ENCODE measurements at places on chromosomes 16 and 17.

DNA sequence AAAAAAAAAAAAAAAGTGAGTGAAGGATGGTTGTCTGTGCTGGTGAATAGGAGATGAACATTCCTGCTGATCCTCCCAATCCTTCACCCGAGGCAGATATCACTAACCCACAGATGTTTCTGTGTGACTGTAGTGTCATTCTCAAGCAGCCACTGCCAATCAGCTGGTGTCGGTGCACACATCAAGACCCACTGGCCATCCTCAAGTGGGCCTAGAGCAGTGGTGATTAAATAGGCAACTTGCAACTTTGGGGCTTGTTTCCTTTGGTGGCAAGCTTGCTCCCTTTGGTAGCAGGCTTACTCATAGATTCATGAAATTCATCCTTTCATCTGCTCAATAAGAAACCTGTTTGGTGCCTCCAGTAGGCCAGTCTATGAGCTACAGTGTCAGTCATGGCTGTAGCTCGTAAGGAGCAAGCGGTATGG is 51.1 kb upstream of the LGALS9 start:
- DNase-seq = no peak

- DNase-seq = no peak
These were observed 48.4 kb upstream of the SKAP1 start for GRCh38 chr17:48478224-48479013.

DNA sequence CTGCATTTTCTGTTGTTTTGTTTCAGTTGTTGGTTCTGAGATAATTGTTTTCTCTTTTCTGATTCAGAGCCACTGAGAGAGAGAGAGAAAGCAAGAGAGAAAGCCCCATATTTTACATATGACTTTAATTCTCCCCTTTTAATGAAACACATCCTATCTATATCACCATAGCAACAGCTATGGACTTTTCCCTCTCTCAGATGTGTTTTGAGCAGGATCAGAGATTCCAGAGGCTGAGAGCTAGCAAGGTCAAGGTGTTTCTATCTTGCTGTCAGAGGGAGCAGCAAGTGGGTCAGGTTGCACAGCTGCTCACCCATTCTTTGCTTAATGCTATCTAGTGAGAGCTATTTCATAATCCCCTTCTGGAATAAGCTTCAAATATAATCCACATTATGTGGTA is 415.9 kb downstream of the CA10 start:
- no peak for DNase-seq

DNA sequence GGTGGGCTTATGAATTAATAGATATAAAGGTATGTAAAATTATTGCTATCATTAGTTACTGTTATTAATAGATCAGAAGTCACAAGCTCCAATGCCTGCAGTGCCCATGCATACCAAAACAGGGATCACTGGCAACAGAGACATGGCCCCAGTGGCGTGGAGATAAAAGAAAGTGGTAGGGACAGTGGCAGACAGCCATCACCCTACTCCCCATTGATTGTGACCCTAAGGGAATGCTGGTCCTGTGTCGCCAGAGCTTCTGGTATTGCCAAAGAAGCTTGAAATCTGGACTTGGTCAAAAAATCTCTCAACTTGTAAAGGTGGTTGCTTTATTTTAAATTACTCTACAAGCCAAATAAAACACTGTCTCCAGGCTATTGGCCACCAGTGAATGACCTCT is 279.1 kb downstream of the IRX3 start:
- no peak for DNase-seq

GRCh38 chr16:72015124-72015523 is 6.6 kb downstream of the DHODH start:
- DNase-seq = no peak

GRCh38 chr17:50186661-50187393 is 14.6 kb downstream of the COL1A1 start:
- DNase-seq = no peak

DNA sequence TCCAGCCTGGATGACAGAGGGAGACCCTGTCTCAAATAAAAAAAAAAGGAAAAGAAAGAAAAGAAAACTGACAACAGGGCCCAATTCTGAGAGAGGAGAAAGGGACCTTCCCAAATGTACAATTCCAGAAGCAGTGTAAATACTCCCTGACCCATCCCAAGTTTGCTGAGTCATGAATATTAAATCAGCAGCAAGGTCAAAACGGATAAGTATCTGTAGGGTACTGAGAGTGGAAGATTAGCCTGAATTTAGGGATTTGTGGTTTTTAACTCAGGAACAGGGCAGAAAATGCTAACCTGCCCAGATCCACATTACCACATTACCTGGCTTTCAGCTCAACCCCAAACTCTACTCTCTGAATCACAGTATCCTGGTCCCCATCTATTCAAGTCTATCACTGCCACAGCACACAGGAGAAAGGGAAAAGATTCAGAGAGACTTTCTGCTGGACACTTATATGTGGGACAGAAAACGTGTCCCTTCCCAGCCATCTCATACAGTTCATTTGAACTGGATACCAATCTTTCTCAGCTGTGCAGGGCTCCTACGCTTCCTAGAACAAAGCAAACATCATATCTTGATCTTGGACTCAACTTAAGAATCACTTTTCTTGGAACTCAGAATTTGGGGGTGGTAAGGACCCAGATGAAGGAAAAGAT is 2.9 kb downstream of the FXR2 start:
- DNase-seq = no peak

GRCh38 chr16:86249631-86250030 is 260.7 kb upstream of the FOXF1 start:
- DNase-seq = no peak

DNA sequence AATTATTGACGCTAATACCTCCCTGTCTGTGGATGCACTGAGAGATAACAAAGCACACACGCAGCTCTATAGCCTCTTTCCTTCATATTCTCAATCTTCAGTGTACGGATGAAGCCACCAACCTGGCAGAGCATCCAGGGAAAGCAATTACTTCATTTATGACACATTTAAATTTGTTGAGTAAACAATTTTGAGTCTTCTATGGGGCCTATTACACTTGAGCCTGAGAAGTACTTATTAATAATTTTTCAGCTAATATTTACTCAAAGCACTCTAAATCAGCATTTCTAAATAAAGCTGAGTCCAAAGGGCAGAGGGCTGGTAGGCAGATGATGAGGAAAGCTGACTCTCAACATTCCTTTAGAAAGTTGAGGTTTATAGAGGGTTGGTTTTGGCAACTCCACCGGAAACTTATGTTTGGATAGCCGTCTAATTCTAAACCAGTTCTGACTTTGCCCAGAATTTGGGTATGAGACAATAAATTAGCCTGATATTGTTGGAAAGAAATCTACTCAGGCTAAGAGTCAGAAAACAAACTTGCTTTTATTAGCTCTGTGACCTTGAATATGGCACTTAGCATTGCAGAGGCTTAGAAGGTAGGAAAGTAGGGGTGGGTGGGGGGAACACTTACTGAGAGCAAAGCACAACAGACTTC is 643.5 kb downstream of the CDH11 start:
- DNase-seq = peak; percentile 12

DNA sequence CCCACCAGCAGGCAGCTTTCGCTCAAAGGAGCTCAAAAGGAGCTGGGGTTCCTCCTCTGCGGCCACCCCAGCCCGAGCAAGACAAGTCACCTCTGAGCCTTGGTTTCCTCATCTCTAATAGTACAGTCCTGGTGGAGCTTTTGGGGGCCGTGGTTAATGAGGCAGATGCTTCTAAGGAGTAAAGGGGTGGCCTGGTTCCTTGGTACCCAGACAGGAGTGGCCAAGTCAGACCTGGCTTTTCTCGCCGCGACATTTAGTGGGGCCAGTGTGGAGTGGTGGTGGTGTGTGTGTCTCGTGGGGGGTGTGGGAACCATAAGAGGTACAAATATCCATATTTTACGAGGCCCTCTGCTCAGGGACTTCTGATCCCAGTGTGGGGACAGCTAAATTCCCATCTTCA is 6.7 kb downstream of the FOXF1 start:
- DNase-seq = no peak

- DNase-seq = no peak
These were observed 19.7 kb upstream of the CDR2 start for GRCh38 chr16:22394121-22394520.

GRCh38 chr17:55341432-55341831 is 76.7 kb downstream of the HLF start:
- peak; percentile 3 for DNase-seq

DNA sequence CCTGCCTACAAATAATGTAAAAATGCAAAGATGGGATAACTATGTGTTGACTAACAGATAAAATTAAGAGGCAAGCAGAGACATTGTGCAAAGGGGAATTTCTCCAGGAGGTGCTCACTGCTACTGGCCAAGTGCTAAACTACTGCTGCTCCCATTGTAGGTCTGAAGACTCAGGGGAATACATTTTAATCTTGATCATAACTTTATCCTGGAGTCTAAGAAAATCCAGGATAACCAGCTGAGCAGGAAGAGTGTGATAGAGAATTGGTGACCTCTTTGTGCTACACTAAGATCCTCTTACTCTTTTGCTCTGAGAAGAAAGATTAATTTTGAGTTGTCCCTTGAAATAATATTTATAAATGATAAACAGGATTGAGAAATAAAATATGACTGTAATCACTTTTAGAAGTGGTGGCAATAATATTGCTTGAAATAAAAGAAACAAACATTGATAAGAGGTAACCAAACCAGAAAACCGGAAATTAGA is 5.9 kb downstream of the RNF43 start:
- DNase-seq = peak; percentile 50

DNA sequence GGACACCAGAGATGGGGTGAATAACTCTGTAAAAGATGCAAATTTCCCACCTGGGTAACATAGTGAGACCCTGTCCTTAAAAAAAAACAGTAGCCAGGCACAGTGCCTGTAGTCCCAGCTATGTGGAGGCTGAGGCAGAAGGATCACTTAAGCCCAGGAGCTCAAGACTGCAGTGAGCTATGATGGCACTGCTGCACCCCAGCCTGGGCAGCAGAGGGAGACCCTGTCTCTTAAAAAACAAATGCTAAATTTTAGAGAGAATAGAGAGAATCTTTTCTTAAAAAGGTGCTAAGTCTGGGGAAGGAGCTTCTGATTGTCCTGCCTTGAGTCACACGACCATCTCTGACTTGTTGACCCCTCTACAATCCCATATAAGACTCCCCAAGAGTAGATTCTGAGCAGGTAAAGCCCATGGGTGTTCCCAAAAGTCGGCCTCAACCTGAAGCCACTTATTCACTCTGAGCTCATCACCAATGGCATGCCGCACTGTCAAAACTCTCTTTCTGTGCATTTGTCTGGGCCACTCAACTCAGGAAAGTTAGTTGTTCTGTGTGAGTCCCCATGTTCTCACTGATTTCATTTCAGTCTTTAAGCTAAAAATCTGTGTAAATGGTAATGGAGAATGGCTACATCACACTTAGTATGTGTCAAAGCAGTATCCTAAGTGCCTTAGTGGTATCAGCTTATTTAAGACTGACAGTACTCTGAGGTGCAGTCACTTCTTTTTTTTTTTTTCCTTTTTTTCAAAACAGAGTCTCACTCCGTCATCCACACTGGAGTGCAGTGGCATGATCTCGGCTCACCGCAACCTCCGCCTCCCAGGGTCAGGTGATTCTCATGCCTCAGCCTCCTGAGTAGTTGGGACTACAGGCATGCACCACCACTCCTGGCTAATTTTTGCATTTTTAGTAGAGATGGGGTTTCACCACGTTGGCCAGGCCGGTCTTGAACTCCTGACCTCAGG is 41.6 kb downstream of the PRKCB start:
- DNase-seq = no peak

DNA sequence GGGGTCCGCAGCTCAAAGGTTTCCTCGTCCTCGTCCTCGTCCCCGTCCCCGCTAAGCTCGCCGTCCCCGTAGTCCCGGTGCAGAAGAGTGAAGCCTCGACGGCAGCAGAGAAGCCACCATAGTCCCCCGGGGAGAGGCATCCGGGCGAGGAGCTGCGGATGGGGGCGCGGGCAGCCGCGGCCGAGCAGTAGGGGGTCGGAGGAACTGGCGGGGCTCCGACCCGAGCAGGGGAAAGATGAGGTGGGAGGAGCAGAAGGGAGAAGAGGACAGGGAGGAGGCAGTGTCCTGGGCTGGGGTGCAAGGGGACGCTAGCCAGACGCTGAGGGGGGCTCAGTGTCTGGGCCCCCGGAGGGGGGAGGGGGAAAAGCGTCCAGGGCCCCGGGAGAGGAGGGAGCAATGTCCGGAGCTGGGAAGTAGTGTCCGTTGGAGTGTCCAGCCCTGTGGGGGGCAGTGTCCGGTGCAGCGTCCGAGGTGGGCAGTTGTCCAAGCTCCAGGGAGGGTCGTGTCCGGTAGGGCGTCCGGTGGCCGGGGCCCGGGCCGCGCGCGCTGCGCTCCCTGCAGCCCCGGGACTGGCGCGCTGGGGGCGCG is at the start of gene PLEKHH3:
Gene PLEKHH3, minus strand, starts transcription at position 571 of the 588 bp plus-strand sequence. Its CDS starts 431 bp downstream, at position 140.
- DNase-seq = peak; percentile 16

DNA sequence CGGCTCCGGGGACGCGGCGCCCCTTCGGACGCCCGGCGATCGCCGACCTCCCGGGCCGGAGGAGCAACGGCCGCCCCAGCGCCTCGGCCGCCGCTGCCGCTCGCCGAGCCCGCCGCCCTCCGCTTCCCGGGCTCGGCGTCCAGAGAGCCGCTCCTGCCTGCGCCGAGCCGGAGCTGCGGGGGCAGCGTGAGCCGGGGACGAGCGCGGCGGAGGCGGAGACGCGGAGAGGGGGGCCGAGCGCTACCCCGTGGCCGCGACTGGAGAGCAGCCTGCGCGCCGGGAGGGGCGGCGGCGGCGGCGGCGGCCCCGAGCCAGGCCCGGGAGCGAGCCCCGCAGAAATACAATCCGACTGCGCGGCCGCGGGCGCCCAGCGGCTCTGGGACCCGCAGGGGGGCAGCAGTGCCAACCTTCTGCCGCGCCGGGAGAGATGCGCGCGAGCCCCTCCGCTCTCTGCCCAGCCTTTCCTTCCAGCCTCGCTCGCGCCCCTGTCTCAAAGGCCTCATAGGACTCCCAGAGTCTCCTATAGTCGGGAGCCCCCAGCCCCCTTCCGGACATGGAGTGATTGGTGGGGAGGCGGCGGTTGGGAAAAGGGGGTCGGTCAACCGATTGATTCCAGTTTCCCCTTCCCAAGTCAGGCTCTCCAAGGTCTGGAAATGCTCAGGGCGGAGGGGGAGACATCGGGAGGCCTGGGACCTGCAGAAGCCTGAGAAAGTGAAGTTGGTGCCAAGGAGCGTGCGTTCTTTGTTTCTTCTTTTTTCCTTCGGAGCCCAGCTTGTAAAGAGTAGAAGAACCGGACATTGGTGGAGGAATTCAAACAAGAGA is 1.0 kb upstream of the SDK2 start:
- no peak for DNase-seq

Data from NCI-H226 (cell line).